ENCODE measurements at places on chromosomes 2 and 18. TPM values are rescaled to one million over a fixed set of nuclear protein-coding genes. Genes with fewer than 3 reads are reported as not detected.

- no peak for DNase-seq
Observed at GRCh38 chr18:57091231-57091630, 55.7 kb upstream of the BOD1L2 start.

- no peak for DNase-seq
Observed at GRCh38 chr2:219444566-219445091, 10.0 kb downstream of the SPEG start.

DNA sequence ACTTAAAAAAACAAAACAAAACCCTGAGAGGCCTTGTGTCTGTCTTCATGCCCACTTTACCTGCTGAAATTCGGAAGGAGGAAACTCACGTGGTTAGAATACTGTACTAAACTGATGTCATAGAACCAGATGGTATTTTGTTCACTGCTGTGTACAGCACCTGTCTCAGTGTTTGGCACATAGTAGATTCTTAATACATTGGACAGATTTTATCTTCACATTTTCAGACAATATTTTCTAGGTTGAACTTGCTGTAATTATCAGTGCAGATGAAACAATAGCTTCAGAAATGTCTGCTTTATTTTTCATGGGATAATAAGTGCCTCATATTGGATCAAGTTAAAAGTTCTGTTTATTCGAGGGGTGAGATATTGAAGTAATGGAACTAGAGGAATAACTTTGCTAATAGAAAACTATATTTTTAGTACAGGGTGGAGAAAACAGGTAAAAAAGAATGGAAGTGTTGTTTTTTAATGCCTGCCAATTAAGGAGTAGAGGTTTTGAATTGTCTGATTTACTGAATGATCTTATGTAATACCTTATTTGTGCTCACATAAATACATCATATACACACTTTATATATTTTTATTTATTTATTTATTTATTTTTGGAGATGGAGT, 23.7 kb downstream of the DDX1 start:
- no peak for DNase-seq

DNA sequence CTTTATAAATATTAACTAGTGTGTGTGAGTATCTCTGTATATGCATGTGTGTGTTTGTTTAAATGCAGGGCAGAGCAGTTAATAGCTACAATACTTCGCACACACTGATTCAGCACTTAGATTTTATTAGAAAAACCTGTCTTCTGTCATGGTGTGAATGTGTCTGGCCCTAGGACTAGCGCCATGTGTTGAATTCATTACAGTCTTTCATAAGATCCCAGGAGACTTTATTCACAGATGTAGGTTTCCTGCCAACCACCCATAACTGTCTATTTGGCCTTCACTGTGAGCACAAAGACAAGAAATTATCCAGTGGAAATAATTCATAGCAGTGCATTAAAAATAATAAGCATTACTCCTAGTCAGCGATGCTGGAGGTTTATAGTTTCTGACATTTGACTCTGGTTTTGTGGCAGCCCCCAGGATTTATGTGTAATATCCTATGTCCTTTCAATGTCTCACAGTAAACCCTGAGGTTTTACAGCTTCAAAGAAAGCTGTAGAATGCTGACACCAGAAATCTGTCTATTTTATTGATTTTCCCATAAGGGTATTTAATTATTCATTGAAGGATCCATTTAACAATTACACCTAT, 93.9 kb downstream of the ZNF804A start:
- DNase-seq: no peak

- no peak for DNase-seq
Observed at GRCh38 chr2:202049840-202050239, 16.2 kb downstream of the FZD7 start.

DNA sequence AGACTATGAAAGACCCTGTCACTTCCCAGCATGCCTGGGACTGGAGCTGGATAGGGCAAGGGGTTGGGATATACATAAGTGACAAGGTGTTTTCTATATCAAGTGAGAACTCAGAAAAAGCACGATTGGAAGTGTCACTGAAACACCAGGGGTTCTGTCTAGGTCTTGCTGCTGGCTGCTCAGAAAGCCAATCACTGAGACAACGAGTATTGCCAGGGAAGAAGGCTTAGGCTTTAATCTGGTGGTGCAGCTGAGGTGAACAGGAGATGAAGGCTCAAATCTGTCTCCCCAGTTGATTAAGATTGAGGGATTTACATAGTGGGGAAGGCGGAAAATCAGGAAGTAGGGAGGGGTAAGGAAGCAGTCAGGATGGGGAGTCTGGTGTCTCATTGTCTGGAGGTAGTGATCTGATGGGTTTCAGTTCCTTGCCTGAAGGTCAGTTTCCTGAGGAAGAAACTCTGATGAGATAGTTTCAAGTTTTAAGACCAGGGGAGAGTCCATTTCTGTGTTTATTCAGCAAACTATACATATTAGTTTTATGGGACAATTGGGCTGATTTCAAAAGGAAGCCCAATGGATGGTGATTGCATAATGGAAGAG, 3.5 kb upstream of the C2orf74 start:
- no peak for DNase-seq

DNA sequence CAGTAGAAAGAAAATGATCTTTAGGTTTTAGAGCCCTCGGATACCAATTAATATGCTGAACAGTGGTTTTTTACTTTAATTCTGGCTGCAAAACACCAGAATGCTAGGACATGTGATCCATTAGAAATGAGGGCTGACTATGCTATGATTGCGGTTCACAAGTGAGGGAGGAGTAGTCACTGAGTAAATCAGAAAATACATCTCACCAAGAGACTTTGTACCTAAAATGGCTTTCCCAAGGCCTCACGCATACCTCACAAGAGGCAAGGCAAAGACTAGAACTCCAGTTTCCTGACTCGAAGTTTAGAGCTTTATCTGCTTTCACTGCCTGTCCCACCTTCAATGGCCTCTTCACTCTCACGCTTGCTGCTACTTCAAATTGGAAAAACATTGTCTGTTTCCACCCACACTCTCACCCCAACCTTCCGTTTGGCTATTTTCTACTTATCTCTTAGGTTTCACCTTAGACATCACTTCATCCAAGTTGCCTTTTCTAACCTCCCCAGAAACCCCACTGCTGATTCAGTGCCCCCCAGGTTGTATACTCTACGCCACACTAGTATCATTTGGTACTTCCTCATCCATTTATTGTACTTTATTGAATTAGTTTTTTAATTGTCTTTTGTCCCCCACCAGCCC, 5.1 kb upstream of the MBD2 start:
- no peak for DNase-seq

DNA sequence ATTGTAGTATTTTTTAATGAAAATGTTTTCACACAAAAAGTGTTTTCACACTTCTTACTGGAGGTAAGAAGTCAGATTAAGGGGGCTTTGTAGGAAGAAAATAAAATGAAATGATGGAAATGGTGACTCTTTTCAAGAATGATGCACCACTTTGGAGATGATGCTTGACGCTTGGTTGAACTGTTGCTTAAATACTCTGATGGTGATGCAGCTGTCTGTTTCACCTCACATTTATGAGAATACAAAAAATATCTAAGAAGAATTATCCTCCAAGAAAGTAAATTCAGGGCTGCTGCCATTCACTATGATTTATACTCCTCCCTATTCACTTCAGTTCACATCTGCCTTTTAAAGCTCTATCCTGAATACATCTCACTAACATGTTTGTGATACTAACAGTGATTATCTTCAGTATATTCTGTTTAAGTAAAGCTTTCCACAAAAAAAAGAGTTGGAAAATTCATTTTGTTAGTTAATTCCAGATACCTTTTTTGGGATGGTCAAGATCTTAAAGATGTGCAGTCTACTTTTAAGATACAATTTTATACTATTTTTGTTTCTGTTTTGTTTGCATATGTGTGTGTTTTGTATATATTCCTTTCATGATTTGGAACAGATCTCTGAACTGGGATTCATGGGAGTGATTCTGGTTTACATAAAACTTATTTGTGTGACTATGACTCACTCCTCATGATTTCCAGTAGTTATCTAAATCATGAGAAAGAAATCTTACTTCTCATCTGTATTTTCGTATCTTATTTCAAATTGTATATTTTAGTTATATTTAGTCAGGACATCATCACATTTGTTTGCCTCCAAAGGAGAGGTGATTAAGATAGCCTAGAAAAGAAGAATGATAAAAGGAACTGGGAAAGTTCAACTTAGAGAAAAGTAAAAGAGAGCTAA, 53.1 kb downstream of the SLC39A10 start:
- DNase-seq: no peak

DNA sequence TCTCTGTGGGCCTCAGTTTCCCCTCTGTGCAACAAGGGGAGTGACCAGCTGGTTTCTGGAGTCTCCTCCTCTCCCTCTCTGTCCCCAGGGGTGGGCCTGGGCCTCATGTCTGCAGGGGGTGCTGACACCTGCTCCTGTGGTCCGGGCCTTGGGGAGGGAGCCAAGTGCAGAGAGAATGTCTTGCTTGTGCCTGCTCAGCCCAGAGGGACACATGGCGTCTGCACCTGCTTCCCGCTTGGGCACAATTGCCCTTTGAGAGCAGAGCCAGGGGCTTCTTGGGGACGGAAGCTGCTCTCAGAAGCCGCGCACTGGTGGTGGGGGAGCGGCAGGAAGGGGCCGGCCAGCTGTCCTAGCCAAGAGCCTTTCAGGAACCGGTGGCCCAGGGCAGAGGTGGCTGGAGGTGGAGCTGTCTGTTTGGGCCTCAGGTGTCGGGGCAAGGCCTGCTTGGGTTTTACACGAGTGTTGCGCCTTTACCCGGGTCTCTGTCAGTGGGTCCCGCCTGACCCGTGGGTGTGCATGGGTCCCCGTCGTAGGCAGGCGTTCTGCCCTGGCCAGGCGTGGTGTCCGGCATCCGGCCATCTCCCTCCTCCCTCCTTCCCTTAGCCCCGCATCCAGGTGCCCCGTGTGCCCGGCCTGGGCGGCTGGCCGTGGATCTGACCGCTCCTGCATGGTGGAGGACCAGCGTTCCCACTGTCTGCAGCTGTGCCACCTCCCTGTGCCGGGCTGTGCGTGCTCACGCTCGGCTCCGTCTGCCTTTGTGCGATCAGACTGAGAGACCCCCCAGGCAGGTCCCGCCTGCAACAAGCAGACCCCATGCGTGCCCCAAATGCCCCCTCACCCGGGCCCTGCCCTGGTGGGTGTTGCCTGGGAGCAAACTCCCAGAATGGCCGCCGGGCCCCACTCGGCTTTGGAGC, 4.0 kb downstream of the NEU4 start:
- DNase-seq: no peak

DNA sequence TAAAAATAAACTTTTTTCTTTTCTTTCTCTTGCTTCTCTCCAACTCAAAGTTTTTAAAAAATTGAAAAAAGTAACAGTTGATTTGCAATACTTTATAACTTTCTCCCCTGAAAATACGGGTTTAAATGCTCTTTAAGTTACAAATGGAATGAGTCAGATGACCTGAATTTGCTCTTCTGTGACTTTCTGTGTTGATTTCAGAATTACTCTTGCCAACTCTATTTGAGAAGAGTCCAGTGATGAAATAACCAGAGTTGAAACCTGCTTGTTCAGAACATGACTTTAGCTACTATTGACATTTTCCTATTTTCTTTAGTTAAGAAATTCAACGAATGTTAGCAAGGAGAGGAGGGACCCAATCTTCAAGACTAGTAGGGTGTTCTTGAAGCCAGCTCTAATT, 146.1 kb upstream of the ZSWIM2 start:
- no peak for DNase-seq

DNA sequence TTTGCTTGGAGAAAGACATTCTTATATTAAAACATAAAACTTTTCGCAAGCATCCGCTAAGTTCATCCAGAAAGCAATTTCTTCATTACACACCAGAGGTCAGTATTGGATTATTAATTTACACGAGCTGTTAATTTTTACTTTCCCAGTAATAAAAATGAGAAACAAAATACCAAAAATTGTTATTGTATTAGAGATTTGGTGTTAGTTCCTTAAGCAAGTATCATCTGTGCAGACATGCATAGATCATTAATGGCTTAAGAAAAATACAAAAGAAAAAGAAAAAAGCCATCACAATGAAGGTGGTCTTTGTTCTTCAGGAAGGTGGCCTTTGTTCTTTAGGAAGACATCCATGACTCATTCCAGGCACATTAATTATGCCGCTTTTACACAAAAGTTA, 53.6 kb upstream of the HNMT start:
- no peak for DNase-seq

DNA sequence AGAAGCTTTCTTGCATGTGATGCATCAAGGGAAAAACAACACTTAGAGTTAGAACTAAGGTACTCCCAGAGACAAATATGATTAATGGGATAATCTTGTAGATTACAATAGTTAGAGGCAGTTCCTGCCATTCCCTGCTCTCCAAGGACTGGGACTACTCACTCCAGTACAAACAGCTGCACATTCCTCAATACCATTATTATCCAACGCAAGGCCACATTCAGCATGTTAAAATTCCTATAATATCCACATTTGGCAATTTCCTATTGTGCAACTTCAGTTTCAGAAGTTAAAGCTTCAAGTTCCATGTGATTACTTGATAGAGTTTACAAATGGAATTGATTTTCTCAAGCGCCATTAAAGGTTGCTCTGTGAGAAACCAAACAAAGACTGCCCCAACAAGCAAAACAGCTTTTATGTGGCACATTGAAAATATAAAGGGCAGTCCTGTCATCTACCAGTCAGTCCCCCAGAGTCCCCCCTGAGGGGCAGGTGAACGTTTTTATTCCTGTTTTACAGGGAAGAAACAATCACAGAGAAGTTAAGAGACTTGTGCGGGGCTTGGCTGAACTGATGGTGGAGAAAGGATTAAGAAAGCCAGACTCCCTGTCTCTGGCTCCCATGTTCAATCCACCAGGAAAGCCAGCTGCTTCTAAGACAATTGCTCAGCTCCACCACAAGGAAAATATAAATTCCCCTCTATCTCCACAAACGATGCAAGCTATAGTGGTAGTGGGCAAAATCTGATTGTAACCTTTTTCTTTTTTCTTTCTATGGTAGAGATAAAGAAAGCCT, 72.6 kb downstream of the TXNL1 start:
- DNase-seq: no peak

DNA sequence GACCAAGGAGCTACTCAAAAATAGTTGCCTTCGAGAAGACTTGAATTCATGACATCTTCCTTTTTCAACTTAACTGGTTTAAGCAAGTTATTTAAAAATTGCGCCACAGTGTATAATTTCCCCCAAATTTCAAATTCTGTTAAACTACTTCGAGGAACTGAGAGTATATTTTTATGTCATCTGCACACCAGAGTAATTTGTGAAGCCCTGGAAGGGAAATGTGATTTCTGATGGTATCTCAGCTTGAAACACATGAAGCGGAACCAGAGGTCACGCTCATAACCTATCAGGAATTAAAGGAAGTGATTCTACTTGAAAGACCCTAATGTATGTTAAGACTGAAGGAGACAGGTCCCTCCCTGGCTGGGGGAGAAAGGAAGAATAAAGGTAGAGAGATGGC, 33.9 kb upstream of the DARS1 start:
- DNase-seq: no peak

- DNase-seq: peak; percentile 53
Observed at GRCh38 chr18:32549248-32550110, 78.8 kb upstream of the GAREM1 start.

- DNase-seq: no peak
Observed at GRCh38 chr18:61400016-61400635, 66.9 kb downstream of the CDH20 start.

ABCG5 gene
- total RNA-seq: not detected

ADCYAP1 gene
- total RNA-seq: 0.17 TPM

CROCC2 gene
- total RNA-seq: not detected

REG3G gene
- total RNA-seq: not detected

EIF2AK3 gene
- total RNA-seq: 5.2 TPM

GRB14 gene
- total RNA-seq: 27.8 TPM

RGPD3 gene
- total RNA-seq: not detected

ATRAID gene
- total RNA-seq: 112 TPM

LOXL3 gene
- total RNA-seq: 2.6 TPM

TUBB8B gene
- total RNA-seq: not detected

GAL3ST2 gene
- not detected for total RNA-seq
